RCC 7860 (cell line): ENCODE measurements at places on chromosomes 4 and X.

DNA sequence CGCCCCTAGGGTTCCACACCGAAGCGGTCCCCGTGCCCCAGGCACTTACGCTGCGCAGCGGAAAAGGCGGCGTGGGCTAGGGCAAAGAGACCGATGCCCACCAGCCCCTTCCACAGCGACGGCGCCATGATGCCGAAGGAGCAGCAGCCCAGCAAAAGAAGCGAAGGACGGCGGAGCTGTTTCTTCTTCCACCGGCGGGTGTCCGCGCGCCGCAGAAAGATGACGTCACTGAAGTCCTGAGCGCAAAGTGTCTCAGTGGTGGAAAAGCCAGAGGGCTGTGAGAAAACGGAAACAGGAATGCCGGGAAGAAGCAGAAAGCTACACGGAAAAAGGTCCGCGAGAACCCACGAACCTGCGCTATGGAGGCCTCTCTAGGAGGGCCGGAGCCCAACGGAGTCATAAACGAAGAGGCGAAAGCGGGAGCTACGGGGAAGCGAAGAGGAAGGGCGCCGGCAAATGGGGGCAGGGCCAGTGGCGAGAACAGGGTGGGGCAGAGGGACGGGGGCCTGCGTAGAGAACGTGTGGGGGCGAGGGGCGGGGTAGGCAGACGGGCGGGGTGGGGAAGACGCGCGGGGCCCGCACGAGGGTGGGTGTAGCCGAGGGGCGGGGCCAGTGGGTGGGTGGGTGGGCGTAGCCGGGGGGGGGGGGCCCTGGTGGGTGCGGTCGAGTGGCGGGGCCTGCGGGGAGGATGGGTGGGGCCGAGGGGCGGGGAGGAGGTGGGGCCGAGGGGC is at the start of gene MMGT1:
MMGT1 (minus strand) TSS at position 441 of the 731 bp plus-strand sequence; CDS start at position 128, 313 bp downstream.
- DNase-seq, result peak; percentile 66

- no peak for DNase-seq
These were observed 94.6 kb downstream of the RLIM start for GRCh38 chrX:74519870-74520269.

DNA sequence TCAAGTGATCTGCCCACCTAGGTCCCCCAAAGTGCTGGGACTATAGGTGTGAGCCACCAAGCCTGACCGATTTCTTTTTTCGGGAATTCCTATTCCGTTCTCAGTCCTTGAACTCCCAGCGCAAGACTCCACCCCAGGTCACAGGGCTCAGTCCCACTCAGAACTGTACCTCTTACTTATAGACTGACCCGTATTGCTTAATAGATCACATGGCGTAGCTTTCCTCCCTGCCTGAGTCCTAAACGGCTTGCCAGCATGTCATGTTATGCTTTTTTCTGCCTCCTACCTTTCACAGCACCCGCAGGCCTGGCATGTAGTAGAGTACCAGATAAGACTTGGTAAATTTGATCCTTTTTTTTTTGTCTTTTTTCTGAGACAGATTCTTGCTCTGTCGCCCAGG is 22.4 kb downstream of the SAT1 start:
- no peak for DNase-seq

DNA sequence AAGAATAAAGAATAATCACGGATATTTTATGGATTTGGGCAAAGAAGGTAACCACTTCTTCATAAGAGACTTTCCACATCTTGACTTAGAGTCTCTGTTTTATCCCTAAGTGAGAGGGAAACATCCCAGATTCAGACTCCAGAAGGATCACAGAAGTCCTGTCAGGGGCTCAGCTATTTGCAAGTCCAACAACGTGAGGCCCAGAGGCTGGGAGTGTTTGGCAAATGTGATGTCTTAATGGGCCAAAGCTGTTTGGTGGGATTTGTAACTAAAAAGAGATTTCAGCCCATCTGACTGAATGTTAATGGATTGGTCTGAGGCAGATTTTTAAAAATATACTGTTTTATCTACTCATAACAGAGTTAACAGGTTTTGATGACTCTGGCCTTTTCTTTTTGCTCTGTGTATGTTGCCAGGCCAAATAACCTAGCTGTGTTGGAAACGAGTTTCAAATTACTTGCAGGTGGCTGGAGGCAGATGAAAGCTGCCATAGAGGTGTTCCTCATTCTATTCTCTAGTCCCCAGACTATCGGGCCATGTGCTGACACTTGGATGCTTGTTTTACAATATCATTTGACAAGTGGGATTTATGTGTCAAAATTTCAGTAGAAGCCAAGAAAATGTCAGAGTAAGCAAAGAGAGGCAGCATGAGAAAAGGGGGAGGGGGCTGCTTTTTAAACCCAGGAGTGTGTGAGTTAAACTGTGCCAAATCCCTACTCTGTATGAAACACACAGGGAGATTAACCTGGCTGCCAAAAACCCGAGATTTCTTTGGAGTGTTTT is 330.9 kb downstream of the DCHS2 start:
- no peak for DNase-seq

DNA sequence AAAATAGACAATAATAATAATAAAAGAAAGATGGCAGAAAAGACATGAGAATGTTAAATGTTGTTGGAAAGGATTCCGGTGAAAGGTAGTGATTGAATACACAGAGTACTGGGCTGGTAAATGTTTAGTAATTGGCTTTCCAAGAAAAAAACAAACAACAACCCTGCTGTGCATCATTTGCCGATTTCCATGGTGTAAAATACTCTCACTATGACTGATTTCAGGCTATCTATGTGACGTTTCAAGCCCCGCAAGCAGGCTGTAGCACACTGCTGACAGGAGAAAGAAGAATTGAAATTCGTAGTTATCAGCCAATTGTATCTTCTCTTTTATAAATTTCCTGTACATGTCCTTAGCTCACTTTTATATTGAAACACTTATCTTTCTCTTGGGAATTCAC is 13.6 kb upstream of the SEPTIN6 start:
- DNase-seq, result no peak

GRCh38 chrX:19760841-19761512 is 126.4 kb downstream of the SH3KBP1 start:
- peak; percentile 67 for DNase-seq

DNA sequence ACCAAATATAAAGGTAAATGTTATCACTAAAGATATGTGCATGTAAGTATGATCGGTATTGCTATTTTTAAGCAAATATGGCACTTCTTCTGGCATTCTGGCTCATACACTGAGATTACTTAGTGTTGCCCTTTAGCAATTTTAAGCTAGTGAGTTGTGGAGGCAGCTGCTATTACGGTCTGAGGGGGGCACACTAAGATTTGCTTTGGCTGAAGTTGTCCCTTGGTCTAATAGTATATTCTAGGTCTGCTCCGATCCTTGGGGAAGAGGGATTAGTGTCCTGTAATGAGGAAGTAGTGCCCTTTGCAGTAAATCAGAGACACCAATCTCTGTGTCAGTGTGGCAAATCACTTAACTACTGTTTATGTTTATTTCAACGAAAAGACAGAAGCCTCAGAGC is 196.5 kb upstream of the FTHL17 start:
- DNase-seq, result no peak

DNA sequence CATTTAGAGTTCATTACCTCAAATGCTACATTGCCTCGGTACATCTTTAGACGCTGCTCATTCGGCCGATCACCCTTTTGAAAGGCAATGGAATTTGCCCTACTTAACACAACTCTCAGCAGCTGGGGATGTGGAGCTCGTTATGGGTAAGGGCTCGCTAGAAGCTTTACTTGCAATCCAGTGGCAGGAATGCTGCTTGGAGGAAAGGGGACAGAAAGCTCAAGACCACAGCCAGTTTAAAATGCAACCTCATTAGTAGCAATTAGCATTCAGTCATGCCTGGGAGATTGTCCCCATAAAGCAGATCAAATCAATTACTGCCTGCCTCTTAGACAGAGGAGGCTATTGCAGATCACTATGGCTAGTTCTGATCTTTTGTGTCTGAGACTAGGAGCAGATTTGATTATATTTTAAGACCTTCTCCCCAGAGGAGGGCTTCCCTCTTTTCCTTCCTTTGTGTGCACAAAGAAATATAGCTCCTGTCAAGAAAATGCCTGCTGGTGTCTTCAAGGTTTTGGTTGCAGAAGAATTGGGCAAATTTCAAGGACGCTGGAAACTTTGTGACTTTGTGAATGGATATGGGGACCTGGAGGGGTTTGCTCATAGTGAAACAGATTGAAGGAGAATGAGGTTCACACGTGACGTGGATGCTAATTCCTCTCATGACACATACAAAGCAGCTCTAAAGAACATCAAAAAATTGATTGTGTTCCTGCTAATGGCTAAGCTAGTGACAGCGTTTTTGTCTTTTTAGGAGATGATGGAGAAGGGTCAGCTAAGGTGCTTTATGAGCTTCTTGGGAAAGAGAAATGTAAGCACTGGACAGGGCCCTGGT is 237.5 kb upstream of the GLRA2 start:
- no peak for DNase-seq

DNA sequence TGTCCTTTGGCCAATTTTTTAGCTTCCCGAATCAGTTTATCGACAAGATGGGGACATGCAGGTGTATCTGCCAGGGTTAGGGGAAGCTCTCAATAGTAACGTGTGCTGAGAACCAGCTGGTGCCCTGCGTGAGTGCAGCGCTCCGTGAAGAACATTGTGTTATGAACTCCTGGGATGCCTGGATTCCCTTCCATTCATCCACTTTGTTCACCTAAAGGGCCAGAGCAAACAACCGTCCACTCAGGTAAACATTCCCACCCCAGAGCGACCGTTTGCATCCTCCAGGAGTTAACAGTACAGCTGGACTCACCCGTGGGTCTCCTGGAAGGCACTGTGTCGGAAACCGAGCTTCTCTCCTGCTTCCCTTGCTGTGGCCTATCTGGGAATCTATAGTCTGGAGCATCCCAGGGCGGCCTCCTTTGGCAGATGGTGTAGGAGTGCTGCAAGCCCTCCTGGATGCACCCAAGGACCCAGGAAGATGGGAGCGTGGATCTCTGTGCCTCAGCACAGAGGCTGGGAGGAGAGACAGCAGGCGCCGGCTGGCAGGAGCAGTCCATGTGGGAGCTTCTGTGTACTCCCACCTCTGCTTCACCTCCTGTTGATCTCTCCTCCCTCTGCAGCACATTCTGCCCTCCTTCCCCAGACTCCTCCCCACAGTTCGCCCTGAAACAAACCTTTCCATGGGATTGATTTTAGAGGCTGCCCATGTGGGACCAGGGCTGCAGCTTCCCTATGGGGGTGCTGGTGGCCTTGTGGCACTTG is 62.7 kb downstream of the SHROOM2 start:
- no peak for DNase-seq

- DNase-seq, result peak; percentile 20
These were observed 235.3 kb downstream of the TENM3 start for GRCh38 chr4:182478475-182478874.
